ENCODE measurements at places on chromosomes 11 and 22.

DNA sequence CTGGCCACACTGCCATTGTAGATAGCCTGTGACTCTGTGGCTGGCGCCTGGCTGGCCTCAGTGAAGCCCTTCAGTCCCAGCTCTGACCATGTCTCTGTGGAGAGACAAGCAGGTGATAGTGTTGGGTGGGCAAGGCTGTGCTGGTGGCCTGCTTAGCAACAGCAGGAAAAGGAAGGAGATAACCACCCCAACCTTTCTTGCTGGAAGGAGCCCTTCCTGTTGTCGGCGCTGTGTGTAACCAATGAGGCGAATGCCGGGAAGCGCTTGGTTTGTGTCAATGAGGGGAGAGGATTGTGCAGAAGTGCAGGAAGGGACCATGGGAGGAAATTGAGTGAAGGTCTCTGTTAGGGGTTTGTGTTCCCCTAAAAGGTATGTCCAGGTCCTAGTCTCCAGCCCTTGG lies 27.3 kb downstream of the PARVB start:
- no peak for DNase-seq

DNA sequence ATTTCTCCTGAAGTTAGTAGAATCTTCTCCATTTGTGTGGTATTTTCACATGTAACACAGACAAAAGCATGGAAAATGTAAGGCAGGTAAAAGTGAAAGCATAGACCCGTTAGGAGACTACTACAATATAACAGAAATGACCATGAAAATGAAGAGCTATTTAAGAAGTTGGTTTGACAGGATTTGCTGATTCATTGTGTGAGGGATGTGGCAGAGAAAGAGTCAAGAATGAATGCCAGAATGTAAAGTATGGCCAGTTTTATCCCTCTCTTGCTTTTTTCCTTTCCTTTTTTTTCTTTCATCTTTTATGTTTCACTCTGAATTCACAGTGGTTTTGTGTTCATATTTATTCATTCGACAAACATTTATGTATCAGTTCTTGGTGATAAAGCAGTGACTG lies 115.9 kb downstream of the ARFGAP2 start:
- no peak for DNase-seq

DNA sequence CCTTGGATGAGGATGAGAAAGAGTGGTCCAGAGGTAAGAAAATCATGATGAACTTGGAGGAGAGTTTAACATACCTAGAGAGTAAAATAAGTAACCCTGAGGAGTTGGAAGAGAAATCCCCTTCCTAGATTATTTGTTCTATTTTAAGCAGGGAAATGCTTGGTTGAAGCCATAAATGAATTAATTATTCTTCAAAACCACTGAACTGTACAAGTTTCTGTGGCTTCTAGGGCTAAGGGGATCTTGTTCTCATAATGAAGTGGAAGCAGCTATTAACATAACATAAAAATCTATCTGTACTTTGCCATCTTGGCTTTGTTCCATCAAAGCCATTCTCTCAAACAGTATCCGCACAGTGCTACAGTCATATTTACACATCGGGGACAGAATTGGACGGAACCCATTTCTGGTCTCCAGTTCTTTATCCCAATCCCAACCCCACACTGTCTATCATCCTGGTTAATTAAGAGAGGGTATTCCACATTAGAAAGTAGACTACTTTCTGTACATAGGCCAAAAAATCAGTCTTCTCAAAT lies 14.5 kb upstream of the ARHGAP42 start:
- DNase-seq = no peak

DNA sequence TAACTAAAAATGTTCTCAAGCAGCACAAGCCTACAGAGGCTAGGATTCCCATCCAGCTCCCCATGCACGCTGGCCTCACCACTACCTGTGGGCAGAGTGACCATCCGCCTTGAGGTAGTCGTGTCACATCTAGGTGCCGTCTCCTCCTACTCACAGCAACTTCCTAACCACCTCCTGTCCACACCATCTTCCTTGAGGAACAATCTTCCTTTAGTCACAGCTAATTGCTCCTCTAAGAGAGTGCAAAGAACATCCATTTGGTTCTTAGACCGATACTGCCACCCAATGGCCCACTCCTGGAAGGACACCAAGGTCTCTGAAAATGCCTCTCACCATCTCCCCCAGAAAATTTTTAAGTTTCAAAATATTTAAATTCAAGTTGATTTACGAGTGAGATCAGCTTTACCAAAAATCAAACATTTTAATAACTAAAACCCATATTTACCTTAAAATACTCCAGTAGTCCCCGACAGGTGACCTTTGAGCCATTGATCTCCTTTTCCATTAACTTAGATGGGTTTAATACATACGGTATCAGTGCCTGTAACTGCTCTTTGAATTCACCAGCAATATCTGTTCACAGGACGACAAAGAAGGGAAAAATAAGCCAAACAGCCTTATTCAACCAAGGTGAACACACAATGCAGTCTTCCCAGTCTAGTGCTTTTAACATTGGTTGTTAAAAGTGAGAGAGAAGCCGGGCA lies 21.7 kb upstream of the PLAAT3 start:
- DNase-seq = no peak

- DNase-seq = no peak
These were observed 717.6 kb upstream of the ANO5 start for GRCh38 chr11:21475276-21475675.

DNA sequence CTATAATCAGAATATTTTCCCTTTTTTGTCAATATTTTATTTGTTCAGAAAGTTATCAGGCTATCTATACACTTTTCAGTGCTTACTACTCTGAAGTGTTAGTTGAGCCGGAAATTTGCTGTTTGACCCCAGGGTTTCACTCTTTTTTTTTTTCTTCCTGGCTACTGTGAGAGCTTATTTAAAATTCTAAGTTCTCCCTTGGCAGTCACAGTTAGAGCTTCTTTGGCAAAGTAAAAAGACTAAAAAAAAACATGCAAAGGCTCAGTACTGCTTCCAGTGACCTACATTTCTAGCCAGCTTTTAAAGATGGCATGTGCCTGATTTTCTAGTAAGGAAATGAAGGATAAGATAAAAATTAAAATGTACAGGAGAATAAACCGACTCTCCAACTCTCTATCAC lies 48.4 kb downstream of the ELP4 start:
- no peak for DNase-seq

DNA sequence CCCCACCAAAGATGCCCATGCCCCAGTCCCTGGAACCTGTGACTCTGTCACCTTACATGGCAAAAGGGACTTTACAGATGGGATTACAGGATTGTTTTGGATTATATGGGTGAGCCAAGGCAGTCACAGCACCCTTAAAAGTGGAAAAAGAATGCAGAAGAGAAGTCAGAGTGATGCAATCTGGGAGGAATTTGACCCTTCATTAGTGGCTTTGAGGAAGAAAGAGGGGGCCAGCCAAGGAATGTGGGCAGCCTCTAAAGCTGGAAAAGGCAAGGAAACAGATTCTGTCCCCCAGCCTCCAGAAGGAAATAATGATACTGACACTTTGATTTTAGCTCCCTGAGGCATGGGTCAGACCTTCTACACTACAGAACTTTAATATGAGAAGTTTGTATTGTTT lies 257.3 kb upstream of the ISX start:
- DNase-seq = no peak

DNA sequence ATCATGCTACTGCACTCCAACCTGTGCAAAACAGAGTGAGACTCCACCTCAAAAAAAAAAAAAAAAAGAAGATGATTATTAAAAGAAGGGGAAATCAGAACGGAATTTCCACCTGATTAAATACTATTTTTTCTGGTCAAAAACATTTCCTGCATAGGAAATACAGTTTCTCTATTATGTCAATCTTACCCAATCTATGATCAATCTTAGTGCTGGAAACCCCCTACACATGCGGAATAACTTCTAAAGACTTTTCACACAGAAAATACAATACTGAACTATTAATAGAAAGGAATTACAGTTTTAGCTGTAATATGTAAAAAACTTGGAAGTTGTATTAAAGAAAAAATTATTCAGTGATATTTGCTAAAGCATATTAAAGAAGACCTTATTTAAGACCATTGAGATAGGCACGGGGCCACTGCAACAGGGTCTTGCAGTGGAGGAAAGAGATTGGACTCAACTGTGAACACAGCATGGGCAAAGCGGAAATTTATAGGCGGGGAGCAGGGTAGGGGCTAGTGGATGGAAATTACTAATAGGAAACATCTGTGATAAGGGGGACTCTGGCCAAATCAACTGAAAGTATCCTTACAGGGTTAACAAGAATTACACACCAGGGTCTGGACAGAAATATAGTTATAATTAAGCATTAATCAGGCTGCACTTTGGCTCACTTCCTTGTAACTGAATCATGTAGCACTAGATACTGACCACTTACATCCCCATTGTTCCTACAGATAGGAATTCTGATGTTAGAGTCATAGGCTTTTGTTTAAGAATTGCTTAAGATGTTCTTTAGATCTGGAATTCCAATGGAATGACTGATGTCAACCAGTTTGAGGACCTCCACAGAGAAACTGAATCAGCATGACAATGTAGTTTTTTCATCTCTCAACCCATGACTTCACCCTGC lies 411.5 kb upstream of the DDI1 start:
- DNase-seq = no peak

GRCh38 chr22:47200273-47201051 lies 438.0 kb downstream of the TBC1D22A start:
- DNase-seq = peak; percentile 74

GRCh38 chr22:38199826-38200559 lies 1.8 kb upstream of the MAFF start:
- no peak for DNase-seq

DNA sequence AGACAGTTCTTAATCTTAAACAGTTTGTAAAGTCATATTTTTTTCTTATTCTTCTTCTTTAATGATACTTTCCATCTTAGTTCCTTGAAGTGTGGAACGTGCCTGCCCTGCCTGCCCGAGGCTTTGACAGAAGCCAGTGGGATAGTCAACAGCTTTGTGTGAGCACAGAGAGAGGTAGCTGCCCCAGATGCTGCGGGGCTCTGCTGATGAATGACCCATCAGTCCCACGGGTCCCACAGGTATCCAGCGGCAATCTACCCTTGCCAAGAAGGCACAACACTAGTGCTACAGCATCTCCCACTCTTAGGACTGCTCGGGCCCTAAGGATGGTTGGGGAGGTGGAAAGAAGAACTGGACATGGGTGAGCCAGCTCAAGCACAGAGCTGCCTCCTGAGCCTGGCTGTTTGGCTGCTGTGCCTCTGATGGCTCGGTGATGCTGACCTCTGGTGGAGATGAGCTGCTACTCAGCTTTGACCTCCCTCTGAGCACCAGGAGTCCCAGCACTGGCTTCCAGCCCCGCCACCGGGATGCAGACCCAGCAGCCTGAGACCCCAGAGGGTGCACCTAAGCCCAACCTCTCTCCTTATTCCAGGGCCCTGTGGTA lies 11.8 kb upstream of the APLNR start:
- no peak for DNase-seq

DNA sequence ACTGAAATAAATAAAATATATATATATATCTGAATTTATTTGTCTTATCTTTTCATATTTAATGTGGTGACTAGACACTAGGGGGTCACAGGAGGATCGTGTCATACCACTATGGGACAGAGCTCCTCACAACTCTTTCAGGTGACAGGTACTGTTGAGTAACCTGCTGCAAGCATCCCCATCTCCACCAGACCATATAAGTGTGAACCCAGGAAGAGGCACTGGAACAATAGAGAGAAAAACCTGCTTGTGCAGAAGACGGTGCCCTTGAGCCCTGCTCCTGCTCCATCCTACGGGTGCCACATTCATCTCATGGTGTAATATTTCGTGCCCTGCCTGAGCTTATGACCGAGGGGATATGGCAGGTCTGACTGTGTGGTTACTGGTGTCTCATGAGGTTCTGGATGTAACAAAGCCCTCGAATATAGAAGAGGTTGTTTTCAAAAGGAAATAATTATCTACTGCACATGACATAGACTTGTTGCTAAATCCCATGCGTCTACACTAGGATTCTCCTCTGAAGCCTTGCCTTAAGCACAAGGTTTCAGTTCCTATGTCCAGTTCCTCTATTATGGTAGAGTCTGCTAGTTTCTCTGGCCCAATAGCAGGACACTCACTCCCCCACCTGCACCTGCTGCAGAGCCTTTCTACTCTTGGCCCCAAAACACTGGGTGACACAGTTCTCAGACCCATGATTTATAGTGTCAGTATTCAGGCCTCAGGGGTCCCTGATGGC lies 70.4 kb downstream of the GGTLC2 start:
- no peak for DNase-seq

- no peak for DNase-seq
These were observed 20.6 kb downstream of the KCNQ1OT1 start for GRCh38 chr11:2679011-2679676.

DNA sequence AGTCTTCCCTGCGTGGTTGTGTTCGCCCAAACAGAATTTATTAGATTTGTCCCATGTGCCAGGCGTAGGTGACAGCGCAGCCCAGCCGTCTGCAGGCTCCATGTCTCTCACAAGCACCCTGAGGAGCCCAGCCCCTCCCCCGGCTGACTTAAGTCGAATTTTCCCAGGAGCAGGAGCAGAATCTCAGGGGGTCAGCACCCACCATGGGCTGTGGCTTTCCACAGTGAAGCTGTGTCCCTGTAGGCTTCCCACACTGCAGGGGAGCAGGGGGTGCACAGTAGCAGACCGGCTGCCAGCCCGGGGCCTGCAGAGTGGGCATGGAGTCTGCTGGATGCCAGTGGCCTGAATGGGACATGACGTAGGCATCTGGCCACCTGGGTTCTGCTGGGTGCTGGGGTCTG lies 16.0 kb downstream of the PARVG start:
- DNase-seq = no peak

GRCh38 chr11:74806267-74806666 lies 57.6 kb downstream of the RNF169 start:
- no peak for DNase-seq

- DNase-seq = no peak
These were observed 22.9 kb downstream of the USH1C start for GRCh38 chr11:17521106-17521900.

DNA sequence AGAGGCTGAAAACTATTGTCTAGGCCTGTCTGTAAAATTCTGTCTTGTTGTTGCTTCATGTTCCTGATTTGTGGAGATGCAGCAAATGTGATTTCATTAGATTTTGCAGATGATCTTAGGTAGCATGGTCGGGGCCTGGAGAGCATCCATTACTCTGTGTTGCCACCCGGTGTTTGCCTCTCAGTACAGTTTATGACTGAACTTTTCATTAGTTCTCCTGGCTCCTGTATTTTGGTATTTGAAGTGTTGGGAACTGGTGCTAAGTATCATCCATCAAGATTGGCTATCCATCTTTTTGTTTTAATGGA lies 7.7 kb downstream of the YWHAH start:
- DNase-seq = no peak

- DNase-seq = no peak
These were observed 175.0 kb downstream of the TENM4 start for GRCh38 chr11:79265756-79266322.

DNA sequence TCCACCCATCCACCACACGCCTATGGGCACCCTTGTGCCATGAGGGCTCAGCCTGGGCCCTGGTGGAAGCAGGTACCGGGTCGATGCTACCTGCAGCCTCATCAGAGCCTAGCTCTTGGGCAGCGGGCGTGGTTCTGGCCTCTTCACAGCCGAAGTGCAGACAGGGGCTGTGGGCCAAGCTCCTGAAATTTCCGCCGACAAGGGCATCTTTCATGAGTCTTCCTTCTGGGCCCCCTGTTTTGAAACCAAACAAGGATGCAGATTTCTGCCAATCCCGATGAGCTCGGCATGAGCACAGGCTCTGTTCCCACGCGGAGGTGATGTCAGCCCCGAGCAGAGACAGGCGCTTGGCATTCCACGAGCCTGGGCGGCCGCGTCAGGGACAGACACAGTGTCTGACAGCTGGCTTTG lies 22.6 kb upstream of the MGAT3 start:
- DNase-seq = peak; percentile 56
